ENCODE measurements at places on chromosomes 5 and 9.

GRCh38 chr9:90640361-90640760 lies 2.3 kb downstream of the DIRAS2 start:
- no peak for DNase-seq

DNA sequence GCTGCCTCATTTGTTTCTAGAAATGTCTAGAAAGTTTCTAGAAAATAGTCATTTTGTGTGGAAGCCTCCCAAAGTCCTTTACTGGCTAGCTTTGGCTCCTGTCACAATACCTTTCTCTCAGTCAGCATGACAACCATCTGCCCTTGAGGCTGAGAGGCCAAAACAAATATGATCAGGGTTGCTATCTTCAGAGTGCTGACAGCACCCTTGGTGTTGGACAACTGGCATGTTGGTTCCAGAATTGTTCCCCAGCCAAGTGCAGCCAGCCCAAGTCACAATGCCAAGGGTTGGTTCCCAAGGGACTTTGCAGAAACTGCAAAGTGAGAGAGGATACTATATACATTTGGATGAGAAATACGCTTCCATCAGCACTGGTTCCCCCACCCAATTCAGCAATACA lies 140.9 kb upstream of the GAS1 start:
- no peak for DNase-seq

- no peak for DNase-seq
Measured at GRCh38 chr5:81794226-81794625, 43.3 kb upstream of the SSBP2 start.

- DNase-seq: no peak
Measured at GRCh38 chr5:115069087-115069968, 100.4 kb downstream of the TRIM36 start.

DNA sequence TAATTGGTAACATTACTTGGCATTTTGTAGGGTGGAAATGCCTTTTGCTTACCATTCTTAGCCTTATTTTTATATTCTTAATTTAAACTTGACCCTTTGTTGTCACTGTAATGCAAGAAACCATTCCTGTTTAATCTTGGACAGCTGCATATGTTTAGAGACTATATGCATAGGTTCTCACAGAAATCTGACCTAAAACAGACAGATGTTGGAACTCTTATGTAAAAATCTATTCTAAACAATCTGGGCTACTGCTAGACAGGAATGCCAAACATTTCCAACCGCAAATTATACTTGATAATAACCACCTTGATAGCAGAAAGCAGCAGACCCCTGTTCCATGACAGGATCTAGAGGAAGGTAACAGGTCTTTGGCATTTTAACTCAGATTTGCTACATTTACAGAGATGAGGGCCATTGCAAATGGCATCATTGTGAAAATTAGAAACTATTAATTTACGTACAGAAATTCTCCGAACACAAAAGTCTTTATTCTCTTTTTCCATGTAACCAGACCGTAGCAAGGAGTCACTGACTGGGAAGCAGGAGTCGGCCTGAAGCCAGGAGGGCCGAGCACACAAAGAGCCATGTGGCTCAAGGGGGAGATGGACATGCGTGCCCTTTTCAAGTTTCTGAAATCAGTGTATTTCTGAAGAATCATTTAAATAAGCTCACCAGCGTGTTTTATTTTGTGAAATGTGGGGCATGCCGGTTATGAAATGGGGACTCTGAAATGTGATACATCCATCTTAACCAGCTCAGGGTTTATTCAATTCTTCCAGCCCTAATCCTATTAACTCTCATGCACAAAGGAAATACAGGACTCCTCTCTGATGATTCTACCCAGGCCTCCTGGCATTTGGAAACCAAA lies 139.3 kb downstream of the AOPEP start:
- no peak for DNase-seq

GRCh38 chr9:12085399-12085798 lies 607.8 kb upstream of the TYRP1 start:
- DNase-seq: no peak

GRCh38 chr5:107966201-107966600 lies 295.5 kb upstream of the EFNA5 start:
- no peak for DNase-seq

DNA sequence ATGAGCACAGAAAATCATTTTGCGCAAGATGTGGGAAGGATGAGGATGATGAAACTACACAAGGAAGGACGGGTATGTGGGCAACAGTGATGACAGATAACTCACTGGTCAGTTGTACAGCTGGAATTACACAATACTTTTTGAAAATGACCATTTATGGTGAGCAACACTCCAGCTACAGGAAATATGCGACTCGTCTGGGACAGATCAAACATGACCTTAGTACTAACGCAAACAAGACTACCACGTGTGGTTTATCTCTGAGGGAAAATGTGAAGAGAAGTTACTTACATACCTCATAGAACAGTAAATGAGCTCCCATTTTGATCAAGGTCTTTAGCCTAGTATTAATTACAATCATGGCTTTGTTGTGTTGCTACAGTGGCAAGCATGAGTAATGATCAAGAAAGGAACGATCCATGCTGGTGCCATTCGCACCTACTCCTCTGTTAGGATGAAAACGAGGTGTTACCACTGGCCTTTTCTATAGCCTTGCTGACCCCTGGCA lies 456.9 kb downstream of the BNC2 start:
- no peak for DNase-seq

- DNase-seq: no peak
Measured at GRCh38 chr5:59173578-59173977, 590.7 kb downstream of the RAB3C start.

DNA sequence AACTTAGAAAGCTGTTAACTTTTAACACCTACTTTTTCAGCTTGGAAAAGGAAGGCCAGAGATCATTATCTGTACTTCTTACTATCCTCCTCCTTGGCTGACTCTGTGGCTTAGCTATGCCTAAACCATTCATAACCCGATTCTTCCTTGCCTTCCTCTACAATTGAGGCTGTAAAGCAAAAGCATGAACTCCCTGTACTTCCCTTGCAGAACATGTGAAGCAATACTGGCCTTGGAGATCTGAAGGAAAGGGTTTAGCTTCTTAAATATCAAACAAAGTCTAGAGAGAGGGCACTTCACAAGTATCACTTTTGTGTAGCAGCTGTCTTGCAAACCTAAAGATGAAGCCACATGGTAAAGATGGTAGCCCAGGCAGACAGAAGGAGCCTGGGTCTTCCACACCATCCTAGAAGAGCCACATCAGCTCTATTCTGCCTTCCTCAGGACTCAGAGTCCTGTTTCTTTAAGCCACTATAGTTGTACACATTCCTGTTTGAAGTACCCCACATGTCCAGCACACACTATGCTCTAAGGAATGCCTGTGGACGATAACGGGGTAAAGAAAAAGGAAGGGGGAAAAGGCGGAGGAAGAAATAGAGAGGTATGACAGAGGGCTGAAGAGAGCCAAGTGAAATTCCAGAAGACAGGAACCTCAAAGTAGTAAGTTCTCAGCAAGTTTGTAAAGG lies 169.2 kb downstream of the SLIT3 start:
- no peak for DNase-seq

- no peak for DNase-seq
Measured at GRCh38 chr9:79193501-79194223, 378.1 kb upstream of the TLE4 start.

DNA sequence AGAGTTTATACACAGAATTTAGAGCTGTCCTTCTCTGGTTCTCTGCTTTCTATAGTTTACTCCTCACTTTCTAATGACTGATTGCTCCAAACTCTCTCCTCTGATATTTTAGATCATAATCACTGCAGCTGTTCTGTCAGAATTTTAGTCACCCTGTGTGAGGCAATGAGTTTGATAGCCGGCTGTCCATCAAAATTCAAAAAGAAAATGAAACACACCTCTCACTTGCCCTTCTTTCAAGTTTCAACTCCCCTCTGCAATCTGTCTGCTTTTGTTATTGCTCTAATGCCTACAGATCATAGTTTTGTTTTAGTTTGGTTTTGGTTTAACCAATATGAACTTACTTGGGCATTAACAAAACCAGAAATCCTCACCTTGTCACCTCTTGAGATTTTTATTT lies 23.3 kb upstream of the ABLIM3 start:
- no peak for DNase-seq

- DNase-seq: no peak
Measured at GRCh38 chr9:93541581-93542349, 34.6 kb upstream of the PHF2 start.

DNA sequence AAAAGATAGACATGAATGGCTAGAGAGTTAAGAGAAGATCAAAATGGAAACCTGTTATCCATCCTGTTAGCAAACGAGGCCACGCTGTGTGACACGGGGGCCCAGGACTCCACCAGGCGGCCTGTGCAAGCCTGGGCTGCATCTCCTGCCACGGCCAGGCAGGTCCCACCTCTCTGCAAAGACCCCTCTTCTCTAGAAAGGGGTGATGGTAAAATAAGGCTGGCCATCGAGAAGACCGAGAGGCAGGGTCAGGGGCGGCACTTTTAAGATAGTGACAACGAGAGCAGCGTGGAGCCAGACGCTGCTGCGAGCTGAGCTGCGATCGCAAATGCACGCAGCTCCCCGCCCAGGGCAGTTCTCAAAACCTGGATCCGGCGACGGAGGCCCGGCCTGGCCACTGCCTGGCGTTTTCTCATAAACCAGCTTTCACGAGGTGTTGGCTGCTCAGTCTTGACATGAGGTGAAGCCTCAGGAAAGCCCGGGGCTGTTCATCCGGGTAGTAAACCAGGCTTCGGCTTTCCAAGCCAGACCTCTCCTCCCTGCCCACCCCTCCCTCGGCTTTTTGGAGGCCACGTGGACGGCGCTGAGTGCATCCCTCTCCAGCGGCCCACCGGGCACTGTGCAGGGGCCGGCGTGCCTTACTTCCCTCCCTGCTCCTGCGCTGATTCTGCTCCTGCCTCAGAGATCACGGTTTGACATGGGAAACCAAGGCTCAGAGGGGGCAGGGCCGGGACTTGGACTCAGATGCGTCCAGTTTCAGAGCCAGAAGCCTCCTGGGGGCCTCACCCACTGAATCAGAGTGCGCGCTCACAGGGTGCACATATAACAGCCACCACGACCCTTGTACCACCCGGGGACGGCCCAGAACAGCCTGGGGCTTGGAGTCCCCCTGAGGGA lies 151.6 kb upstream of the PHYKPL start:
- no peak for DNase-seq

All from stimulated activated CD8-positive, alpha-beta memory T cell treated with anti-CD3 and anti-CD28 coated beads, Interleukin-4, amount 100 ng/mL, for 1 hour (primary cell).